Activated T-cell treated with anti-CD3 and anti-CD28 coated beads, Interleukin-2, amount 50 U/mL, for 1 hour (primary cell): ENCODE measurements at places on chromosomes 4 and X.

- DNase-seq: no peak
Measured at GRCh38 chrX:136589966-136590365, 58.0 kb downstream of the VGLL1 start.

- DNase-seq: no peak
Measured at GRCh38 chr4:27398631-27399310, 538.1 kb downstream of the STIM2 start.

DNA sequence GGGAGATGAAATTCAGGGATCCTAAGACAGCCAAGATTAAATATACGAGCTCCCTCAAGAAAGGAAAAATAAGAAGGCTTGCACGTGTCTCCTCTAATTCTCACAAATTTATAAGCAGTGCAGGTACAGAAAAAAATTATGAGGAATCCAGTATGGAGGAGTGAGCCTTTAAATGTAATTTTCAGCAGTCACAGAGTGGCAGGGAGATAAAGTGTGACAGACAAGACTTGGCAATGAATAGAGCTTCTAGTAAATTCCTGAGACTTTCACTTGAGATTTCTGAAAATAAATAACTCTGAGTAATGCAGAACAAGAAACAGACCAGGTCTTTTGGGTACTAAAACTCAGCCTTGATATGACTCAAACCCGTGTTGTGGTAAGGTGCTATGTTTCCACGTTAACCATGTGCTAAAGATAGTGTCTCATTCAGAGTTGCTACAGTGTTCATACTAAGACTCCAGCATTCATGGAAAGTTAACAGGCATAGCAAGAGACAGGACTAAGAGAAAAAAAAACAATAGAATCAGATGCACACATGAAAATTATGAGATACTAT, 119.8 kb downstream of the SPOCK3 start:
- no peak for DNase-seq

GRCh38 chrX:119406776-119407175, 7.6 kb downstream of the SLC25A43 start:
- DNase-seq: no peak

GRCh38 chr4:169690787-169691186, 67.0 kb downstream of the HPF1 start:
- no peak for DNase-seq

- DNase-seq: no peak
Measured at GRCh38 chrX:28472926-28473325, 114.3 kb upstream of the IL1RAPL1 start.

GRCh38 chr4:173420324-173420752, 21.4 kb upstream of the SCRG1 start:
- DNase-seq: no peak

- no peak for DNase-seq
Measured at GRCh38 chr4:99383833-99384392, 31.4 kb upstream of the ADH1C start.

GRCh38 chr4:13218326-13218958, 265.7 kb downstream of the RAB28 start:
- no peak for DNase-seq

DNA sequence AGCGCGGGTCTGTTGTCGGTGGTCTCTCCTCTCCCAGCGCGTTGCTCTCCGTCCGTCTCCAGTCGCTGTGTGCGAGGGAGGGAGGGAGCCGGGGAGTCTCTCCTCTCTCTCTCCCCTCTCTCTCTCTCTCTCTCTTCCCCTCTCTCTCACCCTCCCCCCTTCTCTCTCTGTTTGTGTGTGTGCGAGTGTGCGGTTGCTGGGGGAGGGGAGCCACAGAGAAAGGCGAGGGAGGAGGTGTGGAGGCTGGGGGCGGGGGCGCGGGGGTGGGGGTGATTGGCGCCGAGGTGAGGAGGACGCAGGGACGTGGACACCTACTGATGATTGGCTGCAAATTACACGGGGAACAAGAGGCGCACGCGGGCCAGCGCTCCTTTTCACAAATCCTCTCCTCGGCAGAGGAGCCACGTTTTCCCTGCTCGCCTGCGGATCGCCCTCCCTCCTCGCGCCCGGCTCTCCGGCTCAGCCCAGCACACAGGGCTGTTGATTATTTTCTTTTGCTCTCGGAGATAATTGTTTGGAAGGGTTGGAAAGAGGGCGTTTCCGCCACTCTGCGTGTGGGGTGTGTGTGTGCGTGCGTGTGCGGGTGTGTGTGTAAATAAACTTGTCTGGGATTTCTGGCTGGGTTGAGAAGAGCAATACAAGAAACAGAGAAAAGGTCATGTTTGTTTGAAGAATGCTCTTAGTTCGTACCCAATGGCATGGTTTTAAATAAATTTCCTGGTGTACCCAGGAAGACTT, at the start of gene CXXC4:
CXXC4 (minus strand) TSS at position 73 of the 738 bp plus-strand sequence. CDS start 3,092 bp downstream, outside the sequence.
- DNase-seq: peak; percentile 19

GRCh38 chrX:15906041-15906943, 51.7 kb upstream of the AP1S2 start:
- DNase-seq: no peak

GRCh38 chrX:1164322-1165288, 47.8 kb downstream of the CRLF2 start:
- DNase-seq: no peak

- DNase-seq: no peak
Measured at GRCh38 chrX:110914281-110914680, 118.7 kb upstream of the CHRDL1 start.

DNA sequence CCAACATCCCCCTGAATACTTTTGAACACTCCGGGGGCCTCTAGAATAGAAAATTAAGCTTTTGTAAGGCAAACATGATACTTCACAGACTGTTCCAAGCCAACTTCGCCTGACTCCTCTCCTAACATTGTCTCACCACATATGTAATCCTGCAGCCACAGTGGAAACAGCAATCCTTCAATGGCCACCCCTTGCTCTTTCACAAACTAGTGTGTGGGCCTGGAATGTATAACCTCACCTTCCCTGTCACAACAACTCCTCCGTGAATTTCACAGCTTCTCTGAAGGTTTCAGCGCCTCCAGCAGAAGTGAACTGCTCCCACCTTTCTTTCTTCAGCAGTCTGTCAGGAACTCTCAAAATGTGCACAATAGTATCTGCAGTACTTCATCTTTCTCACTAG, 185.1 kb downstream of the ADGRL3 start:
- DNase-seq: no peak

GRCh38 chr4:123524958-123525628, 128.5 kb downstream of the SPRY1 start:
- no peak for DNase-seq

GRCh38 chr4:139756391-139757180, 91.0 kb downstream of the MGST2 start:
- no peak for DNase-seq

DNA sequence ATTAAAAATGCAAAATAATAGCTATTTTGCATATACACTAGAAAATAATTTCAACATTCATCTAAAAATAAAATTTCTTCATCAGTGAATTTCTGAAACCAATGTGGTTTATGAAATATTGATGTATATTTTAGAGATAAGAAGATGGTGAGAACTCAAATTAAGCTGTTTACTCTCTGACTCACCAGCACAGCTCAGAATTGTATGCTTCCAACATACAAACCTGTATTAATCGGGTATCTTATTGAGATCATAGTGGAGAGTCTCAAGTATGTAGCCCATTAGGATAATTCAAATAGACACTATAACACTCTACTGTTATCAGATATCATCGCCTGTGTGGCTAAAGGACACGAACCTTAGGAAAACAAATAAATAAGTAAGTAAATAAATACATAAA, 899.5 kb upstream of the INTU start:
- no peak for DNase-seq

- DNase-seq: no peak
Measured at GRCh38 chr4:149160370-149160769, 655.3 kb downstream of the IQCM start.

DNA sequence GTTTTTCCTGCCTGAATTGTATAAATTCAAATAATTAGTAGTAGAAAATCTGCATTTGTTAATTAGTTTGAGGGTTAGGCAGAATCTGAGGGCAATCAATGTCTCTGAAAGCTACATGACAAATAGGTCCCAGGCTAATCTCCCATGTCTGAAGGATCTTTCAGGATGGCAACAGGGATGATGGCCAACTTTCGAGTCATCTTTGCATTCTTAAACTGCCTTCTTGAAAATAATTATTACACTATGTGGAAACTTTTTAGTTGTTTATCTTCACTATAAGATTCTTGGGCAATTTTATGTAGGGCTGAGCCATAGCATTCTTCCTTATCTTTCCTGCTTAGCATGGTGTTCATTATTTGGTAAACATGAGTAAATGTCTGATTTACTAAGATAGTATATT, 490.3 kb upstream of the EPHA5 start:
- DNase-seq: no peak

DNA sequence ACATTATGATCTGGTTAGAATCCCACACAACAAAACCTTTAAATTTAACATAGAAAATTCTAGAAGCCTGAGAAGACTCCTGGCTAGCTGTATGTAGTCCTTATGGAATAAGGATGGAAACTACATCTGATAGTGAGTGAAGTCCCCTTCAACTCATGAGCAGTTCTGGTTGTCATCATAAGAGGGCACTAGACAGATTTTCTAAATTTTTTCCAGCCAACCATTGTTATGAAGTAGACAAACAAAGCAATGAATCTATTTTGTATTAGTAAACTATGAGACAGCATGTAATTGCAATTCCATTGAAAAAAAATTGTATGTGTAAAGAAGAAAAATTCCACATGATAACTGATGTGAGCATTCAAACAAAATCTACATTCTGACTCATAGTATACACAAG, 35.2 kb downstream of the PWWP3B start:
- no peak for DNase-seq

DNA sequence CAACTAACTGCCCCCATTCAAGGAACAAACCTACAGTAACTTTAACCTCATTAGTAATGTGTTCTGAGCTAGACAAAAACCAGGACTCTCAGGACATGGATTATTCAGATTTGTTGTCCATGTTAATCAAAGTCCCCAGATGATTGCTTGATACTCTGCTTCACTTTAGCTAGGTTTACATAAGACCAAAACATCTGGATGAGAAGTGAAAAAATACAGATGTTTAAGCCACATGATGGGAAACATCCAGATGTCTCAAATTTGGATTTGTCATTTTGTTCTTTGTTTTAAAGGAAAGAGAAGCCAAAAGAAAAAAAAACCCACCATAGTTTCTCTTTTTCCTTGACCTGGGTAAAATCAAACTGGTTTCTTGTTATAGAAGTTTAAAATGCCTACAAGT, 48.5 kb upstream of the NRK start:
- no peak for DNase-seq

- no peak for DNase-seq
Measured at GRCh38 chr4:24278693-24279092, 305.7 kb downstream of the DHX15 start.
